ENCODE measurements at places on chromosomes 1 and 21.

DNA sequence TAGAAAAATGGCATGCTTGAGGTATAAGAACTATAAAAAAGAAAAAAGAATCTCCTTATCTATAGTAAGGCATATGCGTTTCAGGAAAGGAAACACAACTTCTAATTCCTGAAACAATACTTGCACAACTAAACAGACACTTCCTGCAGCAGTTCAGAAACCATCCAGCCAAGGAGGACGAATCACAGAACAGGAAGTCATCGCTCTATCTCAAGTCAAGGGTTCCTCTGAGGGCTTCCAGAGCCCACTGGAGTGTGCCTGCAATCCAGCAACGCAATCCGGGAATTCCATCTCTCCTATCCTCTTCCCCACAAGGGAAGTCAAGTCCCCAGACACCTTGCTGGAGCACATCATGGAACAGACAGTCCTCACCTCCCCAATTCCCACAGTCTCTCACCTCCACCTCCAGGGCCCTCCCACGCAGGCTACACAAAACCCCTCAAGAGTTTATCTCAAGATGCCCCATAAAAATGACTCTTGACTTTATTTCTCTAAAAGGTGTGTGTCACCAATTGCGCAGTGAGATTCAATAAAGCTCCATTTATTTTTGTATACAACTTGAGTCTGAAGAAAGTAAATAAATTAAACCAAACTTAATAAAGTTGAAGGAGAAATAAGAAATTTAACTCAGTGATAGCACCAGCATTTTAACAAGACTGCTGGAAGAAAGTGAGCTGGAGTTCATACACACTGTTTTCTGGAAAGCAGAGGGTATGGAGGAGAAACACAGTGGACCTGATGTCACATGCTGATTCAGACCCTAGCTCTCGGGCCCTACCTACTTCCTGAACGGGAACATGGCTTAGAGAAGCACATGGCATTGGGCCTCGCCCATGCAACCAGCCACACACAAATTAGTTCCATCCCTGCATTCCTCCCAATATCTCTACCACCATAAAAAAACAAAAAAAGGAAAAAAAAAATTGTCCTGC is 39.9 kb downstream of the SIPA1L2 start:
- no peak for DNase-seq

DNA sequence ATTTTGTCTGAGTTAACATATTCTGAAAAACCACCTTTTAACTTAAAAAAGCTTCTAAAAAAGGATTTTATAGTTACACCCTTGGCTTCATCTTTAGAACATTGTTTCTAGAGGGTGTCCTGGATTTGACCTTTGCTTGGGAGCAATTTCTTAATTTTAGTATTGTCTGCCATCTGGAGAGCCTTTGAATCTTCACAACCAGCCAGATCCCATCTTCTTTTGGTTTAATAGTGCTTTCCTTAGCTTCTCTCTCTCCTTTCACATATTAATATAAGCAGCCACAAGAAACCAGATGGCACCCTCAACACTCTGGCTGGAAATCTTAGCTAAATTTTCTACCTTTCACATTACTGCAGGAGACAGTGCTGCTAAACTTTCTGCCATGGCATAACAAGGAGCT is 76.5 kb upstream of the TSPAN2 start:
- no peak for DNase-seq

DNA sequence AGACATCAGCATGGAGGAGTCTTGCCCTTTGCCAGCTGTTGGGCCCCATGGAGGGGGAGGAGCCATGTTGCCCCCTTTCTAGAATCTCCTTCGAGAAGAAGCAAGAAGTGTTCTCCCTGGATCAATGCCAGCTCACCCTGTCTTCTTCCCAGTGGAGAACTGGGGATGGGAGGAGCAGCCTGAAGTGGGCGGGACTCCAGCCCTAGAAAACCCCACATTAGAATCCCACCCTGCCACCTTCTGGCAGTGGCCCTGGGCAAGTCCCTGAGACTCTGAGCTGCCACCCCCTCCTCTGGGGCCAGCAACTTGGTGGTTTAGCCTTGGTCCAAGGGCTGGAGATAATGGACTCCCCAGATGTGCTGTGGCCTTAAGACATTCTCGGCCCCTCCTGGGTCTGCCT is 51.7 kb downstream of the PAX7 start:
- DNase-seq = no peak

- DNase-seq = no peak
These were observed 335.5 kb downstream of the COL11A1 start for GRCh38 chr1:102772831-102773230.

GRCh38 chr1:85544689-85545215 is 35.8 kb upstream of the CCN1 start:
- no peak for DNase-seq

DNA sequence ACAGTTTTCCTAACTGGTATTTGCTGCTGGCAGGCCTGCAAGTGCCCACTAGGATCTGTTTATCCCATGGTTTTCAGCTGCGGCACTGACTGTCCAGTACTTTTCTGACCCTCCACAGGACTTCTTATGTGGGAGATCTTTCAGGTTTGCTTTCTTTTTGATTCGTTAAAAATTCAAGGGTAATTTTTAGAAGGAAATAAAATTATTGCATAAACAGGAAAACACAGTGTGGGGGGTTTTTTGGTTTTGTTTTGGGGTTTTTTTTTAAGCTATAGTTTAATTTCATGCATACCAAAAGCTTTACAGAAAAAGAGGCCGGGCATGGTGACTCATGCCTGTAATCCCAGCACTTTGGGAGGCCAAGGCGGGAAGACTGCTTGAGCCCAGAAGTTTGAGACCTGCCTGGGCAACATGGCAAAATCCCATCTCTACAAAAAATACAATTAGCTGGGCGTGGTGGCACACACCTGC is 3.6 kb downstream of the NIBAN1 start:
- no peak for DNase-seq

- no peak for DNase-seq
These were observed 26.5 kb downstream of the SNAP47 start for GRCh38 chr1:227761621-227762230.

GRCh38 chr1:37634244-37634991 is at the start of gene RSPO1:
Gene RSPO1, minus strand, starts transcription at chr1:37634892. Its CDS starts 5,231 bp downstream, at chr1:37629661.
- DNase-seq = peak; percentile 69

- no peak for DNase-seq
These were observed 450.3 kb upstream of the ZP4 start for GRCh38 chr1:238340989-238341388.

DNA sequence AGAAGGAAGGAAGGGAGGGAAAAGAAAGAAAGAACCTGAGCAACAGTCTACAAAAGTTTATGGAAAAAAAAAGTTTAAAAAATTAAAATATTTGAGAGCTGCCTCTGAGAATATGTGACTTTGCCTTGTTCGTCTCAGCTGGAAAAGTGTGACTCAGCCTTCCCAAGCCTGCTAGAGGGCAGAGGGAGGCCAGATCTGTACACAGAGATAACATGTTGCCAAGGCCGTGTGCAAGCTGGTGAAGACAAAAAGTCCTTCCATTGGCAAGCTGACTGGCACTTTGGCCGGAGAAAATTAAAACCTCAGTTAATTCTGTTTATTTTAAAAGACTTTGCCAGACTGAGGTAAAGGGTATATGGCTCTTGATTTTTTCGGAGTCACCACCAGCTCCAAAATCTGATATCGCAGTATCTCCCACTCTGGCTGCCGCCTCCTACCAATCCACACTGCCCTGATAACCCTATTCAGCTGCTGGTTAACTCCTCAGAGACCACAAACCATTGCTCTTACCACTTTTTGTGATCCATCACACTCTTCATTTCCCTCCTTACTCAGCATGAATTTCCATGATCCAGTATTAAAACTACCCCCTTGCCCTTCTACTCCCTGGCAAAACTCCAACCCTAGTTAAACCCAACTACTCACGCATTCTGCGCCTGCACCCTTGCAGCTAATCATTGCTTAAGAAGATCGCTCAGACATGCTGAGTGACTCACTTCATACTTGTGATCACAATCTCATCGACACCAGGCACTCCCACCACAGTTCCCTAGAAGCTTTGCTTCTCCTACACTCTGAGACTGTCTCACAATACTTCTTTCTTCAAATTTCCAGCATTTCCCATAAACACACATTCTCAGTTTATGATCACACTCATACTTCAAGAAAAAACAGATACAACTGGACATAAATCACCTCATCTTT is 5.7 kb upstream of the PPP1R15B start:
- peak; percentile 35 for DNase-seq

DNA sequence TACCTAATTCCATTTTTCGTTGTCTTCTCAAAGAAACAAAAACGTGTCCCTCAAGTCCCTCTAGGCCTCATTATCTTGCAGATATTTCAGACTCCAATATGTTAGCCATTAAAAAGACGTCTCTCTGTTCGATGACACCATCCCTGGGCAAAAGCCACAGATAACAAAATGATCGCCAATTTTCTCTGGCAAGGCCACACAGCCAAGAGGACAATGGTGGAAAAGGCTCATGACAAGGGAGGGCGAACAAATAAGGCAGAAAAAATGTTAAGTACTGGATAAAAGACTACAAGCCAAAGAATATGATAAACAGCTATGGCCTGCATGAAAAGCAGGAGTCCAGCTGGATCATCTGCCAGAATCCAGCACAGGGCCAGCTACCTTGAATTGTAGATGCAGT is 82.9 kb downstream of the TBX15 start:
- DNase-seq = no peak

DNA sequence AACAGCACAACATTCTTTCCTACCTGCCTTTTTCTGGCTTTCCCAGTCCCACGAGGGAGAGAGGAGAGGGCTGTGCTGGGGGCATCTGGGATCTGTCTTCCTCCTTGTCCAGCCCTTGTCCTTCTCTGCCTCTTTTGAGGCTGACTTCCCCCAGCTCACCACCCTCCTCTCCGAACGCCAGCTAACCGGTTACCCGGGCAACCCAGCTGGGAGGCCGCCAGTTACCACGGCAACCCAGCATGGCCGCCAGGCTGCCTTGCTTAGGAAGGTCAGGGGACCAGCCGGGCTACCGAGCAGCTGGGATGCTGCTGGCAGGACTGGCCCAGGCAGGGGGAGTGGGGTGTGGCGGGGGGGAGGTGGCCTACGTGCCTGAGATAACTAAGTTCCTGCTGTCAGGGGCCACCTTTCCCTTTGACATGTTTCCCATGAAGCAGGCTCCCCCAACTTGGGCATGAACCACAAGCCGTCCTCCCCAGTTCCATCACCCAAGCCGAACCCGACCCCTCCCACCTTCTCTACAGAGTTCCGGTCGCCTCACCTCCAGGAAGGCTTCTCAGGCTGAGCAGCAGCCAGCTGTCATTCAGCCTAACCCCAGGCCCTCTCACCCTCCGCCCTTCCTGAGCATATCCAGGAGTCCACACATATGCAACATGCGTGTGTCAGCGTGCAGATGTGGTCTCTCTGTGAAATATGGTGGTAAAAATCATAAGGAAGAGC is 8.7 kb downstream of the PLEKHA6 start:
- peak; percentile 67 for DNase-seq

GRCh38 chr1:177907000-177907399 is 62.9 kb downstream of the SEC16B start:
- DNase-seq = no peak

GRCh38 chr1:18866314-18866713 is 6.9 kb upstream of the TAS1R2 start:
- no peak for DNase-seq

- DNase-seq = peak; percentile 41
These were observed at the start of gene SLFNL1 for GRCh38 chr1:41021526-41022308. Gene SLFNL1, minus strand, starts transcription at chr1:41021725. Its CDS starts 1,065 bp downstream, at chr1:41020660.

DNA sequence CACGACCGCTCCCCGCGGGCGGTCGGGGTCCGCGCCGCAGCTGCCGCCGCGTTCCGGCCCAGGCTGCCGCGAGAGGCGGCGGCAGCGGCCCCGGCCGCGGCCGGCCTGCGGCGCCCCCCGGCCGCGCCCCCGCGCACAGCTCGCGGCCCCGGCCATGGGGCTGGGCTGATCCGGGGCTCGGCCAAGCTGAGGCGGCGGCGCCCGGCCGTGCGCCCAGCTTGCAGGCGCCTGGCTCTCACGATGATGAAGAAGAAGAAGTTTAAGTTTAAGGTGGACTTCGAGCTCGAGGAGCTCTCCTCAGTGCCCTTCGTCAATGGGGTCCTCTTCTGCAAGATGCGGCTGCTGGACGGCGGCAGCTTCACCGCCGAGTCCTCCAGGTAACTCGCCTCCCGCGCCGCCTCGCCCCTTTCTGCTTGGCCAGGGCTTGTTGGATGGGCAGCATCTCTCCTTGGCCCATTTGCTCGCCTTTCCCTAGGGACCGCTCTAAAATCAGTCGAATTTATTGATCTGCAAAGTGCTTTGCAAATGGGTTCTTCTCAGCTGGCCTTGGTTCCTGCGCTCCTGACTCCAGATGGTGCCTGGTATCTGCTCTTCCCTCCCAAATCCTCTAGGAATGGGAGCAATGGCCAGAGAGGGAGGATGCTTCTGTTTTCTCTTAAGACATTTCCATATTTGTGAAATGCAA is 431 bp downstream of the EEIG2 start:
- DNase-seq = peak; percentile 91

Measured in right kidney (tissue), 9 donors.